Central memory CD4-positive, alpha-beta T cell (primary cell): ENCODE measurements at places on chromosomes 12 and 14.

DNA sequence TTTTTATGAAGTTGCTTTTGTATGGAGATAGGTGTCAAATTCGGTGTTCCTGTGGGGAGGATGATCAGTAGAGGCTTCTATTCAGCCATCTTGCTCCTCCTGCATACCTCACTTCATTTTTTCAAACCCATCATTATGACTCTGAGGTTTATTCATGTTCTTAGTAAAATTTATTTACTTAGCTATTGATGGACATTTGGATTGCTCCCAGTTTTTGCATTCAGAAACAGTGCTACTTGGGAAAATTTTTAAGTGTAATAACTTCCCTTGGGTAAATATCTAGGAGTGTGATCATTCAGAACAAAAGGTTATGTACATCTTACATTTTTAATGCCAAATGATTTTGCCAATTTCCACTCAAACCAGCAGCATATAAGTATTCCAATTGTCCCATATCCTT, 208.3 kb downstream of the SYNE2 start:
- no peak for DNase-seq

DNA sequence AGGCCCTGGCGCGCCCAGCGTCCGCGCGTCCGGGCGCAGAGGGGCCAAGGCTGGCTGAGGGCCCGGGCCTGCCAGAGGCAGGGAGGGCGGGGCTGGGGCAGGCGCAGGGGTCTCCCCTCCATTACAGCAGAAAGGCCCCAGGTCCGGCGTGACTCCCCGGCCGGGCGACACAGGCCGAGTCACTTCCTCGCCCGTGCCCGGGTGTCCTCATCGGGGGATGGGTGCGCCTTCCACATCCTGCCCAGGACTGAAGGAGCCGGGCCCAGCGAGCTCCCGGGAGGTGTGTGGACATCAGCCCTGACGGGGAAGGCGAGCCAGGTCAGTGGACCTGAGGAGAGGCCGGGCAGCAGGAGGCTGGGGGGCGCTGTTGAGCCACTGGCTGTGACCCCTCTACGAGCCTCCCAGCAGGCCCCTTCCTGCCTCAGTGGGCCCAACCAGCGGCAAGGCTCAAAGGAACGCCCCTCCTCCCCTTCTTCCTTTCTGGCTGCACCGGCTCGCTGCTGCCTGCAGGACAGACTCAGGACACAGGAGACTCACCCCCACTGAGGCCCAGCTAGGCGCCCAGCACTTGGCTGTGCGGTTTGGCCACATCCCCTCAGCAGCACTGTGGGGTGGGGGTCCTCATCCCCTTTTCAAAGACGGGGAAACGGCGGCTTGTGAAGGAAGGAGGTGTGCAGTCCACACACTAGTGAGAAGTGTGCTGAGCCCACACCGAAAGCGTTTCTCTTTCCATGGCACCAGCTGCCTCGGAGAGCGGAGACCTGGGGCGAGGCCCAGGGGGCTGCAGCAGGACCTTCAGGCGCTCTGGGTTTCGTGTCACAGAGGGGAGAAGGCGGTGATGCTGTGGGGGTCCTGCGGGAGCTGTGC, 606 bp downstream of the TNFAIP2 start:
- DNase-seq, result no peak

GRCh38 chr12:65961190-65962035, 137.1 kb downstream of the HMGA2 start:
- no peak for DNase-seq

GRCh38 chr14:89219051-89219450, 198.0 kb downstream of the FOXN3 start:
- DNase-seq, result no peak

DNA sequence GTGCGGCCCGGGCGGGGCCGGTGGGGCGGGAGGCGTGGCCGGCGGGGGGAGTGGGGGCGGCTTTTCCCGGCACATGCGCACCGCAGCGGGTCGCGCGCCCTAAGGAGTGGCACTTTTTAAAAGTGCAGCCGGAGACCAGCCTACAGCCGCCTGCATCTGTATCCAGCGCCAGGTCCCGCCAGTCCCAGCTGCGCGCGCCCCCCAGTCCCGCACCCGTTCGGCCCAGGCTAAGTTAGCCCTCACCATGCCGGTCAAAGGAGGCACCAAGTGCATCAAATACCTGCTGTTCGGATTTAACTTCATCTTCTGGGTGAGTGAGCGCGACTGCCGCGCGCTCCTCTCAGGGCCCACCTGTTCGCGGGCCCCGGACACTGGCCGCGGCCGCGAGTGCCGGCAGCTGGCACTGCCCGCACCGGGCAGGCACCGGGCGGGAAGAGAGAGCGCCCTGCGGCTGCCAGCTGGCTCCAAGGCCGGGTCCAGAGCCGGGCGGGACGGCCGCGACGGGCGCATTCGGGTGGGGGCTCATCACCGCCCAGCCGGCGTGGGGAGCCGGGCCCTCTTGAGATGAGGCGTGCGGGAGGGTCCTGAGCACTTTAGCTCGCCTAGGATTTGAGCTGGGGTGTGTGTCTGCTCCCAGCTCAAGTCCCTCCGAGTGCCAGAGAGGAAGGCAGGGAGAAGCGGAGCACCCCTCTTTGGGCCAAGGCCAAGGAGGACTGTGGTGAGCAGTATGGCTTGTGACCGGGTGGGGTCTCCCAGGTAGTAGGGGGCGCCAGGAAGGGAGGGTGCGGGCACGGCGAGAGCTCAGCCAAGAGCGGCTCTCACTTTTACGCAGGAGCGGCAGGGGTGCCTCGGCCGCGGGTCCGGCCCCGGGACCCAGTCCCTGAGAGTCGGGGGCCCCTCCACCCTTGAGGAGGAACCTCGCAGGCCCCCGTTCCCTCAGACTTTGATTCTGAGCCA, at the start of gene CD9:
Gene CD9 (plus strand): TSS at position 145 of the 957 bp plus-strand sequence. CDS start 100 bp downstream, at position 245.
- DNase-seq, result no peak

DNA sequence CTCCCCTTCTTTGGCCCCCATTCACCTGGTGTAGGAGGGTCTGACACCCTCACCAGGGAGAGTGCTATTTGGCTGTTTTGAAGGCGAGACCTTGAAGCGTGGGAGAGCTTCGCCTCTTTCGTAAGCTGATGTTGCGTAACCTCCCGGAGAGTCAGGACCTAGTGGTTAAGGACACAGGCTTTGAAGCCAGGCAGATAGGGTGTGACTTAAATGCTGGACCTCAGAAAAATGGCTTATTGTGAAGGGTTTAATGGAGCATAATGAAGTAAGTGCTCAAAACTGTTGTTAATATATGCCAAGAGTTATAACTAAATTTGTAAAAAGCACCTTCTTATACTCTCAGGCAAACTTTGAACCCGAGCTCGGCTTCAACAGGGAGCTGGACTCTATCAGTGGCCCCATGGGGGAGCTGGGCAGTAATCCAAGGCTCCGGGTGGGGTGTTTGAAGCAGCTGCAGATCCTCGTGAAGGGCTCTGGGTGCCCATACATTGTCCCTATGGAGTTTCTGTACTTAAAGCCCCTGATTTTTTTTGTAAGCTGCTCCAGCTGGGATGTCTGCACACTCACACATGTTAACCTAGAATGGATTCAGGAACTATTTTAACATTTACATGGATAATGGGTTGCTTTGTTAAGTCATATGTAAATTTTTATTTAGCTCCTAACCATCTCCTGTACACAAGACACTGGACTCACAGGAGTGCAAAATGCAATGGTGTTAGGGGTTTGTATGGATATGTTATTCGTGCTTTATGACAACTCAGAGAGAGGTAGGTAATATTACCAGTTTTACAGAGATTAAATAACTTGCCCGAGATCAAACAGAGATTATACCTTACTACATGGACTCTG, 26.0 kb downstream of the PPFIBP1 start:
- DNase-seq, result no peak
